ENCODE measurements at places on chromosomes 3 and 15. TPM values are rescaled to one million over a fixed set of nuclear protein-coding genes. Genes with fewer than 3 reads are reported as not detected.

- peaks cover 43% of the 10 kb centered on the region for H3K27me3 ChIP-seq
- H3K4me3 ChIP-seq = peak within 1 kb of the TSS; percentile 65
- no peak within 1 kb of the TSS for H3K27ac ChIP-seq
- no peaks in the 10 kb centered on the region for H3K36me3 ChIP-seq
These were observed at the start of gene SEMA5B for GRCh38 chr3:123027292-123028232. Gene SEMA5B, minus strand, starts transcription at chr3:123027763. Its CDS starts 66,500 bp downstream, at chr3:122961263.

GRCh38 chr3:139292192-139292591, 51.6 kb upstream of the MRPS22 start:
- no peaks in the 10 kb centered on the region for H3K36me3 ChIP-seq
- no peaks in the 10 kb centered on the region for H3K27me3 ChIP-seq
- no peak for DNase-seq
- no peaks in the 10 kb centered on the region for H3K4me1 ChIP-seq
- H3K4me3 ChIP-seq = no peak overlapping the region

- H3K4me1 ChIP-seq = peaks cover 5% of the 10 kb centered on the region
- no peak overlapping the region for H3K27ac ChIP-seq
- H3K36me3 ChIP-seq = no peaks in the 10 kb centered on the region
- DNase-seq = no peak
These were observed 90.2 kb downstream of the CHSY1 start for GRCh38 chr15:101161656-101162055.

DNA sequence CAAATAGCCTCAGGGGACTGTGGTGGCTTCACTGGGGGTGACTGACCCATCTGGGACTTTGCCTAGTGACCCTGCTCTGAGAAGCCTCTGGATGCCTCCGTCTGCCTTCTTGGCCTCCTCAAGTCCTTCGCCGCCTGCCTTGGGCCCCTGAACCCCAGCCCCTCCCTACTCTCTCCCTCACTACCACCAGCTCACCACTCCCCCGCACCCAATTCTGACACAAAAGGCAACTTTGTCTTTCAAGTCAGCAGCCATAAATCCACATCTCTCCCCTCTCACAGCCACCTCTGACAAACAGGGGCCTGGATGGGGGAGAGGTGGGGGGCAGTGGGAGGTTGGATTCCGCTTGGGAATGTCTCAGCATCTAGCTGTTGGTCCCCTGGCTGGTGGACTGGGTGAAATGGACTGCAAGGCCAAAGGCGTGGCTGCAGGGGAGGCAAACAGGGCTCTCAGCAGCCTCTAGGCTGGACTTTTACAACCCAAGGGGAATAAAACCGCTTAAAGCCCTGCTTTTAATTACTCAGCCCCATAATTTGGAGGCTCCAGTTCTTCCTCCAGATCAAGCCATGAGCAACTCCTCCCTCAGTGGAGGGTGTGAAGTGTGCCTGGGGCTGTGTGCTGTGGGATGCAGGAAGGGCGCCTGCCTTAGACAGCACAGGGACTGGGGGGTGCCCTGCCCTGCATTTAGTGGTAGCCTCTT, 33.4 kb downstream of the IGDCC3 start:
- no peak for DNase-seq
- H3K4me3 ChIP-seq = no peak overlapping the region
- no peaks in the 10 kb centered on the region for H3K4me1 ChIP-seq
- H3K36me3 ChIP-seq = no peaks in the 10 kb centered on the region

- H3K4me1 ChIP-seq = peaks cover 10% of the 10 kb centered on the region
- no peak for DNase-seq
- no peaks in the 10 kb centered on the region for H3K36me3 ChIP-seq
- H3K27ac ChIP-seq = no peak overlapping the region
- H3K27me3 ChIP-seq = no peaks in the 10 kb centered on the region
These were observed 68.8 kb upstream of the GSK3B start for GRCh38 chr3:120163026-120163425.

DNA sequence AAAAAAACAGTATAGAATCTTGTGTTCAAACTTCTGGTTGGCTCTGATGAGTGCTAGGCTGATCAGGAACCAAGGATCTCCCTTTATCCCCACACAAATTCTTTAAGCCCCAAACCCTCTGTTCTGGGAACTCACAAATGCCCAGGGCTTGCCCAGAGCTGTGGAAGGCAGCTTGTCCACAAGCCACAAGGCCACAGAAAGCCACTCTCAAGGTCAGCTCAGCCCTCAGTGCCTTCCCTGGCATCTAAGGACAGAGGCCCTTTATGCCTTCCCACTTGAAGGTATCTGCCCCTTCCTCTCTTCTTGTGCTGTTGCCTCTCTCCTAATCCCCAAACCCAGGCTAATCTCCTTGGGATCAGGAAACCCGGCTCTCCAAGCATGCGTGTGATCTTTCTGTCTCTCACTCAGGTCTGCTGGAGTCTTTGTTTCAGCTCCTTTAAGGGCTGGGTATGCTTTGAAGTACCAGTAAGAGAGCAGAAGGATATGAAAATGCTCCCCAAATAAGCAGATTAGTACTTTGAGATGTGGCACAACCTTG, 145.0 kb upstream of the TRIM42 start:
- no peak for DNase-seq
- no peaks in the 10 kb centered on the region for H3K27me3 ChIP-seq
- no peak overlapping the region for H3K27ac ChIP-seq
- no peaks in the 10 kb centered on the region for H3K36me3 ChIP-seq
- H3K4me1 ChIP-seq = no peaks in the 10 kb centered on the region
- H3K4me3 ChIP-seq = no peak overlapping the region

GRCh38 chr3:84547971-84548970, 410.5 kb upstream of the CADM2 start:
- no peaks in the 10 kb centered on the region for H3K27me3 ChIP-seq
- no peaks in the 10 kb centered on the region for H3K4me1 ChIP-seq
- DNase-seq = no peak
- no peak overlapping the region for H3K4me3 ChIP-seq
- H3K27ac ChIP-seq = no peak overlapping the region
- no peaks in the 10 kb centered on the region for H3K36me3 ChIP-seq

GRCh38 chr15:45378913-45379262, 544 bp upstream of the GATM start:
- H3K36me3 ChIP-seq = no peaks in the 10 kb centered on the region
- H3K4me3 ChIP-seq = peak overlapping the region; percentile 86
- no peaks in the 10 kb centered on the region for H3K27me3 ChIP-seq

DNA sequence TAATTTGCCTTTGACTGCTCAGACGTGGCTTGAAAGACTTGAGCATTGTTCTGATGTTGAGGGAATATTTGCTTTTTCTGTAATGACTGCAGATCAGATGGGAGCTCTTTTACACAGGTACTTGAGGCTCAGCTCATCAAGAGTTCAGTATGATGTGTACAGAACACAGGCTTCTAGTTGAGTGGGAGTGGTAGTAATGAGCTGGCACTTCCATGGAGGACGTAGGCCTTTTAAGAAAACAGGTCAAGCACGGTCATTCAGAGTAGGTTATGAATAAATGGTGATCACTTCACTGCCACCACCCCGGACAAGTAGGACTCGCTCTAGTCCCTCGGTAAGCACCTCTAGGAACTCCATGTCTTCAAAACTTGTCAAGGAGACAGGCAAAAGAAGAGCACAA, 8.8 kb downstream of the EMC4 start:
- H3K27ac ChIP-seq = no peak overlapping the region
- H3K27me3 ChIP-seq = no peaks in the 10 kb centered on the region
- no peak overlapping the region for H3K4me3 ChIP-seq
- H3K36me3 ChIP-seq = no peaks in the 10 kb centered on the region

DNA sequence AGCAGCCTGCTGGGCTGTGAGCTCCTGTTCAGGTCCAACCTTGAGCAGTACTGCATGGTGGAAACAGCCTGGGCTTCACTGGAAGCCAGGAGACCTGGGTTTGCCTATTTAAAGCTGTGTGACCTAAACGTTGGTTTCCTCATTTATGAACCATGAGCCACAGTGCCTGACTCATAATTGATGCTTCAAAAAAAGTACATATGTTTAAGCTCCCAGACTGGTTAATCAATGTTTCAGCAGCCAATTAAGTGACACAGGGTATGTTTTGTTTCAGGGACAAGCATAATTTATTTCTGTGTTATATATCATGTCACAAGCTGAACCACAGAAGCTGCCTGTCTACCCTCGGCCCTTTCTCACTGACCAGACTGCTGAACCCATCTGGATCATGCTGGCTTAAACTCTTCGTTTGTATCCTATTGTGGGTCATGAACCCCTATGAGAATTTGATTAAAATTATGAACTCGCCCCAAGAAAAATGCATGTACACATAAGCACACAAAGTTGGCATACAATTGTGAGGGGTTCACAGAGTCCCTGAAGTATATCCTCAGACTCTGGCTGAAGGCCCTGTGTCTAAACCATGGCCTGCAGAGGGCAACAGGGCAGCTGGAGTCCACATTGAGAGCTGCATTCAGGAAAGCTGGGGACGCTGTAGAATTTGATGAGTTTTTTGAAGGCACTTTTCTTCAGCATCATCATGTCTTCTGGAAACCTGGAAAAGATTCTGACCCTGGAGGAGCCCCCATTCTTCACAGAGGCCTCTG, 23.7 kb downstream of the HDC start:
- H3K4me3 ChIP-seq = no peak overlapping the region
- no peak overlapping the region for H3K27ac ChIP-seq
- no peaks in the 10 kb centered on the region for H3K27me3 ChIP-seq
- H3K4me1 ChIP-seq = no peaks in the 10 kb centered on the region
- H3K36me3 ChIP-seq = no peaks in the 10 kb centered on the region

- peaks cover 3% of the 10 kb centered on the region for H3K36me3 ChIP-seq
- peak; percentile 12 for DNase-seq
- no peaks in the 10 kb centered on the region for H3K27me3 ChIP-seq
- H3K4me1 ChIP-seq = peaks cover 2% of the 10 kb centered on the region
- H3K4me3 ChIP-seq = no peak overlapping the region
- no peak overlapping the region for H3K27ac ChIP-seq
These were observed 30.0 kb upstream of the SLC41A3 start for GRCh38 chr3:126113733-126114442.

- H3K4me1 ChIP-seq = no peaks in the 10 kb centered on the region
- no peak overlapping the region for H3K27ac ChIP-seq
- H3K4me3 ChIP-seq = no peak overlapping the region
- no peaks in the 10 kb centered on the region for H3K27me3 ChIP-seq
These were observed 183.3 kb downstream of the WDR76 start for GRCh38 chr15:44010089-44010488.

Gene SLC28A2
- not detected for total RNA-seq

Gene HAPLN3
- total RNA-seq = 1.7 TPM

Gene GPR62
- total RNA-seq = 0.18 TPM

Gene EFCC1
- total RNA-seq = 0.41 TPM
